ENCODE measurements at places on chromosomes 3 and 15. TPM values are rescaled to one million over a fixed set of nuclear protein-coding genes. Genes with fewer than 3 reads are reported as not detected.
A peak's percentile ranks its signal among the peaks of the same experiment; 100 is the strongest.

The RAB8B gene
- 21.1 TPM for total RNA-seq

The RBPMS2 gene
- total RNA-seq = 0.44 TPM

The SLC24A5 gene
- total RNA-seq = 0.04 TPM

The CFAP92 gene
- 0.27 TPM for total RNA-seq

The DHFR2 gene
- 5.4 TPM for total RNA-seq

DNA sequence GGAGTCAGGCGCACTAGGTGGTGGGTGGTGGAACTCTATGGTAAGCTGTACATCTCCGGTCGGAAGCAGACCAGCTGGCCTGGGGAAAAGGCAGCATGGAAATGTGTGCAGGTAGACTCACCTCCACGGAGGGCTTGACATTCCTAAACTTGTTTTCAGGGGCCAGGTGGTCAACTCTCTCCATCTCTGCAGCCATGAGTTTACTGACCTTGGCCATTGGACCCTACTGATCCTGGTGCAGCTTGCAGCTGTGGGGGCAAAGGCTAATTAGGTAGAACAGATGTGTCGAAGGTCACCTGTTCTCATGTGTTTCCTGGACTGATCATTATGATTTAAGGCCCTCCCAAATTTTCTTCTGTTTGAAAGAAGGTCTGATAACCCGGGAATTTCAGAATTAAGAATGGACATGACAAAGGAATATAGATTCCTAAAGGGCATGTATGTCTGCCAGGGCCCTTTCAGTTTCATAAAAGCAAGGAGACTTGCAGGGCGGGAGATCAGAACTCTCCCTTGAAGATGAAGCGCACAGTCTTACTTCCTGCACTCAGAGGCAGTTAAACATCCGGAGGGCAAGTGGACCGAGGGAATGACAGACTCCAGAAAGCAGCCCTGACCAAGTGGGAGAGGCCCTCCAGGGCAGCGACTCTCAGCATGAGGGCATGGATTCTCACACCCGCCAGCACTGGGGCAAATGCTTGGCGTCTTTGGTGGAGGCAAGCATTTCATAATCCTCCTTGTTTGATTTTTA, 56.1 kb upstream of the CMTM7 start:
- no peaks in the 10 kb centered on the region for H3K36me3 ChIP-seq
- no peaks in the 10 kb centered on the region for H3K27me3 ChIP-seq
- no peak overlapping the region for H3K27ac ChIP-seq
- no peak overlapping the region for H3K4me3 ChIP-seq

GRCh38 chr3:3842356-3842755, 43.1 kb downstream of the LRRN1 start:
- DNase-seq = no peak
- no peak overlapping the region for H3K27ac ChIP-seq
- peaks cover 15% of the 10 kb centered on the region for H3K36me3 ChIP-seq

DNA sequence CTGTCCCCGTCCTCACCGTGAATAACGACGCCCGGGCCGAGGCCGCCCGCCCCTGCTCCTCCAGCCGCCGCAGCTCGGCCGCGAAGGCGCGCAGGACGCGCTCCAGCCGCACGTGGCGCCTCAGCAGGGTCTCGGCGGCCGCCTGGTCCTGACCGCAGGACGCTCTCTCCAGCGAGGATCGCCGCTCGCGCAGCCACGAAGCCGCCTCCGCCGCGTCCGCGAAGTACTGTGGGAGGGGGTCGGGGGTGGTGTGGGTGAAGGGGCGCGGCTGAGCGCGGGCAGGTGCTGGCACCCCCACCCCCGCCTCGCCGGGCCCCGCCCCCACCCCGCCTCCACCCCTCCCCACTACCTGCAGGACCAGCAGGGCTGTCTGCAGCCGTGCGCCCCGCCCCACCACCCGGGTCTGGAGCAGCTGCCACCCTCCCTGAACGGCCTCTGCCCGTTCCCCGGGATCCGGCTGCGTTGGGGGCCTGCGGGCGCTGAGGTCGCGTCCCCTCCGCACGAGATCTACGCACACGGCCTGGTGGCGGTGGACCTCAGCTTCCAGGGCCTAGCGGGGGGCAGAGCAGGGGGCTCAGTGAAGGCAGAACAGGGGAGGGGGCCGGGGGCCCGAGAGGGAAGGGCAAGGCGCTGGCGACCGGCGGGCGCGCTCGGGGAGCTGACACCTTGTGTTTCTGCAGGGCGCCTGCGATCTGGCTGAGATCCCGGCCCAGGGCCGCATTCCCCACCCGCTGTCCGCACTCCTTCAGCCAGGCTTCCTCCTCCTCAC, 11.7 kb downstream of the SPTBN5 start:
- peak overlapping the region; percentile 15 for H3K4me3 ChIP-seq
- peaks cover 15% of the 10 kb centered on the region for H3K27me3 ChIP-seq
- peak; percentile 30 for DNase-seq
- no peak overlapping the region for H3K27ac ChIP-seq
- H3K36me3 ChIP-seq = peaks cover 5% of the 10 kb centered on the region
- peaks cover 34% of the 10 kb centered on the region for H3K4me1 ChIP-seq

DNA sequence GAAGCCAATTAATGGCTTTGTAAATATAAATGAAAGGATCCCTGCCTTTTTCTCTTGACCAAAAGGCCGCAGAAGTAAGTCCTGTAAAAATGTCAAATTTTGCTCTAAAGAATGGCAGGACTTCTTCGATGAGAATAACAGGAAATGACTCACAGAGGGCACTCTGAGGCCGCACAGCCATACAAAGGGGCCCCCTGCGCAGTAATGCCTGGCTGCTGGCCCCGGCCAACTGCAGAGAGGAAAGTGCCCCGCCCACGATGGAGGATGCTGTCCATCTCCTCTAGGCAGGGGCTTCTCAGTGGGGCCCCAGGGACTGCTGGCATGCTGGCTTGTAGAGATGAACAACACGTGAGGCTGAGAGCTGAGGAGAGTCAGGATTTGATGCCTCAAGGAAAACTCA, 18.1 kb upstream of the SCN10A start:
- H3K4me1 ChIP-seq = peaks cover 2% of the 10 kb centered on the region
- no peak overlapping the region for H3K4me3 ChIP-seq
- H3K36me3 ChIP-seq = no peaks in the 10 kb centered on the region
- peak; percentile 50 for DNase-seq
- peak overlapping the region; percentile 9 for H3K27ac ChIP-seq

- H3K4me1 ChIP-seq = peaks cover 2% of the 10 kb centered on the region
- H3K4me3 ChIP-seq = no peak overlapping the region
- peaks cover 4% of the 10 kb centered on the region for H3K27me3 ChIP-seq
- no peak overlapping the region for H3K27ac ChIP-seq
- no peak for DNase-seq
- no peaks in the 10 kb centered on the region for H3K36me3 ChIP-seq
Measured at GRCh38 chr15:77840991-77841775, 208.5 kb upstream of the LINGO1 start.

All from muscle of leg (tissue), 16 donors.